Suppressor macrophage (primary cell): ENCODE measurements at places on chromosomes 1 and 21.

DNA sequence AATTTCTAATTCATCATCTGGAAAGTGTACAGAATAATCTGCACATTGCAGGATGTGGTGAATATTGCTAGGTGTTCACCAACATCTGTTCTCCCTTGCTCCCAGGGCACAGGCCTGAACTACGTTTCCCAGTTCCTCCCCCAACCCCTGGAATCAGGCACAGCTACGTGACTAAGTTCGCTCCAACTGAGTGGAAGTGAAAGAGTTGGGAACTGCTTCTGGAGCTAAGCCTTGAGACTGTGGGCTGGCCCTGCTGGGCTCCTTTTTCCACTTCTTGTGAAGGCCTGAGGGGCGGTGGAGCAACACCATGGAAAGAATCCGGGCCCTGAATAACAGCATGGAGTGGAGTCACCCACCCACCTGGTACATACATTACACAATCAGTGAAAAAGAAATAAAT is 534.6 kb downstream of the SMYD3 start:
- DNase-seq, result no peak

GRCh38 chr1:178101266-178101630 is 7.3 kb downstream of the RASAL2 start:
- no peak for DNase-seq

DNA sequence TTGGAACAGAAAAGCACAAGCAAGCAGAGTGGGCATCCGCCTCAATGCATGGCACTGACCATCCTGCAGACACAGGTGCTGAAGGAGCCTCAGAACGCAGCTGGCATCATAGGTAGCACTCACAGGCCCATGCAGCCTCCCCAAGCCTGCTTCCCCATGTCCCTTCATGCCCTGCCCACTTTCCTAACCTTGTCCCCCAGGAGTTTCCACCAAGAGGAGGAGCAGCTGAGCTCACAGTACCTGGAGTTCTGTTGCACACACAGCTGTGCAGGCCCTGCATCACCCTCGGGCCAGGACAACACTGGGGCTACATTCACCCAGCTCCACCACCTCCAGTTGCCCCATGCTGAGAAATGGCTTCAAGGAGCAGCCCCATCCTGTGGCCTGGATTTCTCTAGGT is 83.4 kb downstream of the SETD4 start:
- DNase-seq, result no peak

DNA sequence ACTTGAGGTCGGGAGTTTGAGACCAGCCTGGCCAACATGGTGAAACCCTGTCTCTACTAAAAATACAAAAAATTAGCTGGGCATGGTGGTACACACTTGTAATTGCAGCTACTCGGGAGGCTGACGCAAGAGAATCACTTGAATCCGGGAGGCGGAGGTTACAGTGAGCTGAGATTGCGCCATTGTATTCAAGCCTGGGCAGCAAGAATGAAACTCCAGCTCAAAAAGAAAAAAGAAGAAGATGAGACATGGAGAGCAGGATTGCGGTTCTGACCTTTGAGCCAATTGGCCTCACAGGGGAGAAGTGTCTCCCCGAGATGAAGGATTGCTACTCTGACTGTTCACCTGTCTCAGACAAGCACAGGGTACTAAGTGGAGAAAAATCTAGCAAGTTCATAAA is 6.6 kb downstream of the SCCPDH start:
- peak; percentile 61 for DNase-seq

DNA sequence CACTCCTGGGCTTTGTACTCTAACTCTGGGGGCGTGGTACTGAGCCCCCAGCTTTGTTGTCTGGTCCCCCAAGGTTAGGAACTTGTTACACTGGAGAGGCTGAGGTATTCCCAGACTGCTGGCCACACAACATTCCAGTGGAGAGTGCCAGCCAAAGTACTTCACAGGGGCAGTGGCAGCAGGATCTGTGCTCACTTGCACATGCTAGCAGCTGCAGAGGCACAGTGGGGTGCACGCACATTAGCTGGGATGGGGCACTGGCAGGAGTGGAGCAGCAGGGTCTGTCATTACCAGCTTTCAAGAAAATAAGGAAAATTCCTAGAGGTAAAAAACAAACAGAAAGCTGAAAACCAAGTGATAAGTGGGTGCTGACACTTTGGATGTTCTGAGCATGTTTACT is 31.0 kb downstream of the ZNF691 start:
- no peak for DNase-seq

DNA sequence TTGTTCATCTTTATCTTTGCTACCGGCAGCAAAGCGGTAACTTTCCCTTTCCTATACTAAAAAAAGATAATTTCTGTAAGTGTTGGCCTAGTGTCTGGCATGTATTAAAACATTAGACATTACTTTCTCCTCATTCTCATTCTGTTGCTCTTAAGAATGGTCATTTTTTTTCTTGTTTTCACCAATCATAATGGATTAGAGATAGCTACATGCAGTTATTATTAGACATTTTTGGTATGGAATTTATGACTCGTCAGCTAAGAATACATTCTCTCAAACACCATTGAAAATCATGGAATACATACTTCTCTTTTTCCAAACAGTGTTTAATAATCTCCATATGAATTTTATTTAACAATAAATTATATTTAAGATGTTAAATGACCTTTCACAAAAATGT is 1154.6 kb downstream of the BRINP3 start:
- no peak for DNase-seq

DNA sequence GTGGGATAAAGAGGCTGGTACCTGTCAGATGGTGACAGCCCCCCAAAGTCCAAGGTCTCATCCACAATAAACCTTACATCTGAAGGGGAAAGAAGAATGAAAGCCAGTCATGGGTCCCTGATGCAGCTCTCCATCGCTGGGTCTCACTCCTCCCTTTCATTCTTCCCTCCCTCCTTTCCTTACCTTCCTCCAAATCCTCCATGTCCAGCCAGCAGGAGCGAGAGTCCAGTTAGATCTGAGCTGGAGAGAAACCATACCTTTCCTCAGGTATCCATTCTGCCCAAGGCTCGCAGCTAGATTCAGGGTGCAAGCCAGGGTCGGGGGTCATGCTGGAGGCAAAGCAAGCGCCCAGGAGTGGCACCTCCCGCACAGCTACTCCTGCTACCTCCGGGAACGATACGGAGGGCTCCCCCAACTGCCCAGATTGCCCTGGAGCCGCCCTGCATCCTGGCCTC is 421 bp downstream of the PSRC1 start:
- DNase-seq, result no peak

- DNase-seq, result no peak
Measured at GRCh38 chr21:38269576-38269936, 12.8 kb downstream of the KCNJ15 start.

DNA sequence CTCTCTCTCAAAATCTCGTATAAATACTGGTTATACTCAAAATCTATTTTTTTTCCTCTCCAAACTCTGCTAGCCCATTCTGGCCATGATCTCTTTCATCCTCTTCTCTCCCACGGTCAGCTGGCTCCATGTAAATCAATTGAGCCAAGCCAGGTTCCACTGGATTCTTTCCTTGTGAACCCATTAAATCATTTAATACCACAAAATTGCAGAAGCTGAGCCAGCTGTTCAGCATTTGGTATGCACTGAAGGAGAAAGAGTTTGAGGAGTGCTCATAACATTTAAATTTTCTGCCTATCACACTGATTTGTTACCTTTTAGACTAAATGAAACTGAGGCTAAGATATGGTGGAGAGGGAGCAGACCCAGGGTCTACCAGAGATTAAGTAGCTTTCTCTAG is 29.1 kb upstream of the TADA1 start:
- no peak for DNase-seq

DNA sequence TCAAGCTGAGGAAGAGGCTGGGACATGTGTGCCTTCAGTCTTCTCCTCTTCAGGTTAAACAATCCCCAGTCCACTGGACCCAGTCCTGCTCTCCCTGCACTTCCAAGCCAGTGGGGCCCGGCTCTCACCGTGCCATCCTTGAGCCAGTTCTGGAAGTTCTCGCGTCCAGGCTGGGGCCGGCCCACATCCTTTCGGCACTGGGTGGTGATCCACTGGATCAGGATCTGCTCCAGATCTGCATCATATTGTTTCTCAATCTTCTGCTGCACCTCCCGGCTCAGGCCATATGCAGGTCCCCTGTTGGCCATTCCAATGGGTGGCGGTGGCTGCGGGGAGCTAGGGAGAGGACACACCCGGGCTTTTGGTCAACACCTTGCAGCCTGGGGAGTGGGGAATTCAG is 5.1 kb downstream of the TAGLN2 start:
- no peak for DNase-seq

- DNase-seq, result no peak
Measured at GRCh38 chr1:46523496-46524353, 27.7 kb downstream of the KNCN start.

- peak; percentile 34 for DNase-seq
Measured at GRCh38 chr1:230109895-230110667, 43.0 kb downstream of the GALNT2 start.

- DNase-seq, result no peak
Measured at GRCh38 chr1:211386921-211387320, 60.3 kb downstream of the TRAF5 start.

DNA sequence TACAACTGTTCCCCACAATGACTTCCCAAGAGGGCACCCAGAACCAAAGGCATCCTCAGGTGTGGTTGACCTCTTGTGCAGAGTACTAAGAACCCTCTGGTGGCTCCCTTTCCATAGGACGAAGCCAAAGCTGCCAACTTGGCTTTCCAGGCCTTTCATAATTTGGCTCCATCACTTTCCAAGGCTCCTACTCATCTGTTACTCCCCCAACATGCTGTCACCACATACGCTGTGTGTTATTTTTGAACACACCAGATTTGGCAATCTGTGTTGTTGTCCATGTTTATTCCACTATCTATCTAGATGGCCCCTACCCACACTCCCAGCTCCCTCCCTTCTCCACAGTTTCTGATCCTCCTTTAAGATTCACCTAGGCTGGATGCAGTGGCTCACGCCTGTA is 10.2 kb upstream of the NKAIN1 start:
- no peak for DNase-seq

DNA sequence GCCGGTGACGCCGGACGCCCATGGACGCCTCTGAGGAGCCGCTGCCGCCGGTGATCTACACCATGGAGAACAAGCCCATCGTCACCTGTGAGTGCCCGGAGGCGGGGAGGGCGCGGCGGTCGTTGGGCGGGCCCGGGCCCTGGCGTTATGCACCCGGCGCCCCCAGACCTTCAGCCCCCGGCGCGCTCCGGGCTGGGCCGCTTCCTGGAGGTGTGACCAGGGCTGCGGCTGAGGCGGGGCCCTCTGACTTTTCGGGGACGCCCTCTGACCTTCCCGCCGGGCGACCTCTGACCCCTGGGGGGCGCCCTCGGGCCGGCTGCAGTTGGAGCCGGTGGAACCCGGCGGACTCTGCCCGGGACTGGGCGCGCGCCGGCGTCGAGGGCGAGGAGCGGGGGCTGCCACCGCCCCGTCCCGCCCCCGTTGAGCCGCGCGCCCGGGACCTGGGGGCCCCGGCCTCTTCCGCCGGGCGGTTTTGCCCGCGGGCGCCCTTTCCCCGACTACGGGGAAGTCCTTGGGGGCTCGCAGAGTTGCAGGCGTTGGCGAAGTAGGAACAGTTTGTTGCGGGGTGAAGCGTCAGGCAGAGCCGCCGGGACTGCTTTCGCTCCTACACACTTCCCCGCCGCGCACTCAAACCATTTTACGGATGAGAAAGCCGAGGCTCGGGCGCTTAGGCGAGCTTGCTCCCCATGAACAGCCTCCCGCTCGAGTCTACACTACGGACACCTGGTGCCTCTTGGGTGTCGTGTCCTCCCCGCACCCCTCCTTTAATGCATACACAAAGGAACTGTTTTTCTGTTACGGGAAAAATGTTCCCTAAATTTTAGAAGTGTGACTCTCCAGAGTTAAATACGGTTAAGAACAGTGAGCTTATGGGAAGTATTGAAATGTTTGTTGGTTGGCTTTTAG is 618 bp downstream of the TRAPPC10 start:
- peak; percentile 93 for DNase-seq

- no peak for DNase-seq
Measured at GRCh38 chr1:6124746-6125365, 55.3 kb downstream of the CHD5 start.

DNA sequence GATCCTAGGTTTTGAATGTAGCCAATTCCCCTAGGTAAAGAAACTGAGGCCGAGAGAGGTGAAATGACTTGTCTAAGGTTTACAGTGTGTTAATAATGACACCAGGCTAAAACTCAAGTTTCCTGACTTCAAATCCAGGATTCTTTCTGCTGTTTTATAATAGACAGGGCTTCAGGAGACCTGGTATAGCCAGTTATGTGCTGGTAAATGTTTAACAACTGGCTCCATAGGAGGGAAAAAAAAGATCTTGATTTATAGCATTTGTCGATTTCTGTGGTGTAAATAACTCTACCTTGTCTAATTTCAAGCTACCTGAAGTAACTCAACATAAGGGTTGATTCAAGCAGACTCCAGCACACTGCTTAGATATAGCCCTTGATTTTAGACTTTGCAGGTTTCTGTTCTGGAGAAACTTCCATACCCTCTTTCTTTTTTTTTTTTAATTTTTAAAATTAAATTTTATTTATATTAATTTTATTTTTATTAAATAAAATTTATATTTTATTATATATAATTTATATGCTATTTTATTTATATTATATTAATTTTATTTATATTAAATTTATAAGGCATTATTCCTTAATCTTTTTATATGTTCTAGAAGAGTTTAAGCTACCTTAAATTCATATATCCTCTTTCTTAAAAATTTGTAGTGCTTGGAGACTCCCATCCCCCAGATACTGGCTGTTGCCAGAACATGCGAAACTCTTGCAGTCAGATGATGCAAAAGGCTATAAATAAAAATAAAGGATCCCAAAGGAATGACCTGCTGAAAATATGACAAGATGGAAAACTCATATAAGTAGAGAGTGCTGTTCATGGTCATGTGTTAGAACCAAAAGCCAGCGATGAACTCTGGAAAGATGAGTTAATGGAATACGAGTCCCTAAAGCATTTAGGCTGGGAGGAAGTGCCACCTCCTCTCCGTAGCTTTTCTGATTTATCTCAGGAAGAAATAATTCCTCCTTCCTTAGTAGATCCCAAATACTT is 35.4 kb upstream of the SRSF10 start:
- peak; percentile 4 for DNase-seq

- peak; percentile 70 for DNase-seq
Measured at GRCh38 chr1:27542463-27543273, 52.7 kb upstream of the WASF2 start.

DNA sequence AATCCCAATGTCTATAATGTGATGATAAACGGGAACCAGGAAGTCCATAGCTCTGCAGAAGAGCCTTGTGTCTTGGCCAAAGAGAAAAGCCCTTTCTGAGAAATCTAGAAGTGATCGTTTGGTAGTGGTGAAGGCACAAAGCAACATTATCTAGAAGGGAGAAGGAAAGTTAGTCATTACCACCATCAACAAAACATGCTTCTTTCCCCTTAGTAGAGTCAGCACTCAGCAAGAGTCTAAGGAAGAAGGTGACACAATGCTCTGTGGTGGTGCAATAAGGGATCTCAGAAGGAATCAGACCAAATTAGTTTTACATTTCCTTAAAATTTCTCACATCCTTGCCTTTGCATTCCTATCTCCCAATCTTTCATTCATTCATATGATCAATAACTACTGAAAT is 134.4 kb upstream of the PRDX6 start:
- peak; percentile 45 for DNase-seq
